ENCODE measurements at places on chromosomes 16 and 17.

DNA sequence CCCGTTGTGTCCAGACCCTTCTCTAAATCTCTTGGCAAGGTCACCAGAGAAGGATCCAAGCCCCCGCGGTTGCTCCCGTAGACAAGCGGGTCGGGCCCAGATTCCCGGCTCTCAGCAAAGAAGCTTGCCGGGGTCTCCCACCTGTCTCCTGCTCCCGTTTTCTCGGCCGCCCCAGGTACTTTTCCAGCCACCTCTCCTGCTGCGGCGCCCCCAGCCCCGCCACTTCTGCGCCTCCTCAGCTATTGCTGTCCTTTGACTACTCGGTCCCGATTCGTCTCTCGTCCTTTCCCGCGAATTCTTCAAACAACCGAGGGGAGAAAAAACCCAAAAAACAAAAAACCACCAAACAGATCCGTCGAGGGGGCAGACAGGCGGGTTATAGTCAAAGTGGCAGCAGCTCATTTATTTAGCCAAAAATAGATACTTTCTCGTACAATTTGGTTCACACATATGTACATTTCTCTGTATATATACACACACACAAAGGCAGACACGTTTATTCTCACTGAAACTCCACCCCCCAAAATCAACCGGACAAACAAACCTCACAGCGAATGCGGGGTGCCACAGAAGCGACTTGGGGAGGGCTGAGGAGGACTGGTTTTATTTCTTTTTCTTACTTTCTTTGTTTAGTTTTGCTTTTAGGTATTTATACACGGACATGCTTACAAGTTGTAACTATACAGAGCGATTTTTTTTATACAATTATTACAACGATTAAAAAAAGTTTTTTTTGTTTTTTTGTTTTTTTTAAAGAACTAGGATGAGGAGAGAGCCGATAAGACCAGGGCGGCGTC, 3.5 kb downstream of the IRX3 start:
- no peak for DNase-seq

DNA sequence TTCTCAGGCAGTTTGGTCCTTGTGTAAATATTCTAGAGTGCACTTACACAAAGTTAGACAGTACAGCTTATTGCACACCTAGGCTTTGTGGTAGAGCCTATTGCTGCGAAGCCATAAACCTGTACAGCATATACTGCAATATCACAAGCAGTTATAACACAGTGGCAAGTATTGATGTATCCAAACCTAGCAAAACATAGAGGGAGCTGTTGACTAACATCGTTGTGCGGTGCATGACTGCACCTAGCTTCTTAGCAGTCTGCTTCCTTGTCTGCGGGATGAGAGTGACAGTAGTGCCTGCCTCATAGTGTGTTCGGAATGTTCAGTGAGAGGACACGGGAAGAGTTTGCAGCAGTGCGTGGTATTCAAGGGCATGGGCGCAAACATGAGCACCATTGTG, 78.9 kb downstream of the MPRIP start:
- DNase-seq = no peak

DNA sequence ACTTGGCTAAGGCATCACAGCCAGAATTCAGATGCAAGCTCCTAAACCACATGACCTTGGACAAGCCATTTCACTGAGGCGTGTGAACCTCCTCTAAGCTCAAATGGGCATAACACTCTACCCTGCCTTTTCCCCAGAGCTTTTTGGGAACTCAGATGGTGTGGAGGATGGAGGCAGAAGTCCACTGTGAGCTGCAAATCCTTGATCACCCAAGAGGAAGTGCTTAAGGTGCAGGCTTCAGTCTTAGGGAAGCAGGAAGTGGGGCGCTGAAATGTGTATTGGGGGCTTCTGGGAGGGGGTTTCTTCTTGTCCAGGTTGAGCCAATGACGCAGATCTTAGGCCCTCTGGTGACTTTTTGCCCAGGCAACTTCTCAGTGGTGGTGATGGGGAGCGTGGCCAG, 12.9 kb downstream of the CIITA start:
- no peak for DNase-seq

DNA sequence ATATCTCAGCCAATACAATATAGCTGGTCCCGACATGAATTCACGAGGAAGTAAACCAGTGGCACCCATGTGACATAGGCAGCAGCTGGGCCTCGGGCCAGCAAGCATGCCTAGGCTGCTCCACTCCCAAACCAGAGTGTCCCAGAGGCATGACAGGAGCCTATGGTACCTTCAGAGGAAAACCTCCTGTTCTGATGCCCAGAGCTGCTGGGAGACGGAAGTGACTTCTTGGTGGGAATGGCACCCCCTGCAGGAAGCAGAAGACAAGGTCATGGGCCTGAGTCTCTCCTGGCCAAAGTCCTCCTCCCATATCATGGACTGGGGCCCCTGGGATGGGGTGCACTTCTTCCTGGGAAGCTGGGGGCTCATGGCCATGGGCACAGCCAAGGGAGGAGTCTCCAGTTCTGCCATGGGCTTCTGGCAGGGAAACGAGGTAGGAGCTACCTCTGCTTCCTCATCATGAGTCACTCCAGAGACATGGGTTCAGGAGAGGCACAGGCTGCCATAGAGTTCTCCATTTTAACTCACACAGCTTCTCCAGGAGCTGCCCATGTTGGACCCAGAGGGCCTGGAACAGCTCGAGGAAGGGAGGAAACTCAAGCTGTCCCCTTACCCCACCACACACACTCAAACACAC, 13.4 kb downstream of the FBF1 start:
- no peak for DNase-seq

GRCh38 chr16:82405736-82406135, 221.0 kb upstream of the CDH13 start:
- no peak for DNase-seq

DNA sequence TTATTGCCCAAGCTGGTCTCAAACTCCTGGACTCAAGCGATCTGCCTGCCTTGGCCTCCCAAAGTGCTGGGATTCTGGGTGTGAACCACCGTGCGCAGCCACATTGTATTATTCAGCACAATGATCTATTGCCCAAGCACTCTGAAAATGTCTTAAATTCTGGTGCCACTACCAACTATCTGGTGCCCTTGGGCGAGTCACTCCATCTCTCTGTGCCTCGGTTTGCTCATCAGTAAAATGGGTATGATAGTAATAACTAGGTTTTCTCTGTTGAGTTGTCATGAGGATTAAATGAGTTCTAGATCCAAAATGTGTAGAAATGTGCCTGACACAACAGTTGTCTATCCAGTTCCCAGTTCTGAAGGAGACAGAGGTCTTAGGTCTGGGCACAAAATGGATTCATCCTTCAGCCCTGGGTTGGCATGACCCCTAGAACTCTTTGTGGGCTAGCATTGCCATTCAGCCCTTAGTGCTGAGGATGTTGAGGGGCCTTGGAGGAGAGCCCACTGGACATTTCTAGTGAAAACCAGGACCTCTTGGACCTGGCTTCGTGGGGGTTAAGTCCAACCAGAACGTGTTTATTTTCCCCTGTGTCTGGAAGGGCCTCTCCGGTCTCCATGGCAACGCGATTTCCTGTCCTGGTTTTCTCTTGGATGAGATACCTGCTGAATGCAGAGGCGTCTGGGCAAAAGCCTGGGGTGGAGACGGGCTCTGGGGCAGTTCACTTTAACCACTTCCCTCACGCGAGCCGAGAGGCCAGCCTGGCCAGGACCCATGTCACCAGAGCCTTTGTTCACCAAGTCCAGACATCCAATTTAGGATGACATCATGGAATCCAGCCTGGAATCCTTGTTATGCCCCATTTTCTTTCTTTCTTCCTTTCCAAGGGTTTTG, 43.7 kb upstream of the TNRC6A start:
- peak; percentile 39 for DNase-seq

DNA sequence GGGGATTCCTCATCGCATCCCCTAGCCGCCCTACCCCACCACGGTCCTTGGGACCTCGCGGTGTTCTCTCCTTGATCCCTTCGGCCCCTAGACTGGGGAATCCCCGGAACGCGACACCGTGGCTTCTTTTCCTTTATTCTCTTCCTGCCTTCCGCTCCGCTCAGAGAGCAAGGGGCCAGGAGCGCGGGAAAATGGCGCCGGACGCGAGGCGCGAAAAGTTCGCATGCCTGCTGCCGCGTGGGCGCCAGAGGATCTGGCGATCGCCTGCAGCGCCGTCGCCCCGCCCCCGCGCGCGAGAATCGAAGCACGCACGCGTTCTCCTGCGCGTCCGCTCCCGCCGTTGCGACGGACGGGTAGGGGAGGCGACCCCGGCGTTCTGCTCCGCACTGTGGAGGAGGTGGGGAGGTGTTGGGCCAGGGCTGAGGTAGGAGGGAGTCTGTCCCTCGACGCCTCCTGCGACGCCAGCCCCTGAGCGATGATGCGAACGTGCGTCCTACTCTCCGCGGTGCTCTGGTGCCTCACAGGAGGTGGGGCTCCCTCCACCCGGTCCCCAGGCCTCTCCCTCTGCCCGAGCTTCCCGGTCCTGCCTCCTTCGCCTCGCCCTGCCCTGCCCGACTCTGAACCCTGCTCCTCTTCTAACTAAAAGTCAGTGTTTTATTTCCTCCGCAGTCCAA, at the start of gene ZPBP2:
TSS of gene ZPBP2 (plus strand) at position 323 of the 674 bp plus-strand sequence. CDS start at position 476, 153 bp downstream.
- DNase-seq = no peak

DNA sequence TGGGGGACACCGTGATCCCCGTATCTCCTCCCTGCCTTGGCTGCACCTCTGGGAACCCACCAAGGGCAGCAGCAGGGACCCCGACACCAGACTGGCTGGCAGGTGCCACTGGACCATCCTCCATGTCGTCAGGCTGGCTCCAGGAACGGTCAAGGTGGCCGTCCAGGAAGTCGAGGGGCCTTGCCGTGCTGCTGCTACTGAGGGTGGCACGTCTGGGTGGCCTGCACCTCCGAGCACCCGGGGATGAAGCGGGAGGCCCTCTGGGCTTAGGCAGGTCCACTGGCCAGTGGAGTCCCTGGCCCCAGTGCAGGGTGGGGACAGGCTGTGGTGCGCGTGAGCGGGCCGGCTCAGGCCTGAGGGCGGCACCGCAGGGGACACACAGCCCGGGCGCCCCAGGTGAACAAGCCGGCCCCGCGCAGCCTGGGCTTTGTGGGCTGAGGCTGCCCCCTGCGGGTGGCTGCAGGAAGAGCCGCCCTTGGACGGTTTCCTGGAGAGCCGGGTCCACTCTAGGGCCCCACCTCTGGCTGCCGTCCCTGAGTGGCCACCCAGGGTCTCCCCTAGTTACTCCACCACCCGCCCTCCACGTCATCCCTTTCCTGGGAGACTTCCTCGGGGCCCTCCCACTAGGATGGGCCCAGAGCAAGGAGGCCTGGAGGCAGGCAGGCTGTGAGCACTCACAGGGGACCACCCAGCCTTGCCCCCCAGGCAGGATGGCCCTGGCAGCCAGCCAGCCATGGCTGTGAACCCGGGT, 42.8 kb upstream of the ZC3H18 start:
- no peak for DNase-seq

DNA sequence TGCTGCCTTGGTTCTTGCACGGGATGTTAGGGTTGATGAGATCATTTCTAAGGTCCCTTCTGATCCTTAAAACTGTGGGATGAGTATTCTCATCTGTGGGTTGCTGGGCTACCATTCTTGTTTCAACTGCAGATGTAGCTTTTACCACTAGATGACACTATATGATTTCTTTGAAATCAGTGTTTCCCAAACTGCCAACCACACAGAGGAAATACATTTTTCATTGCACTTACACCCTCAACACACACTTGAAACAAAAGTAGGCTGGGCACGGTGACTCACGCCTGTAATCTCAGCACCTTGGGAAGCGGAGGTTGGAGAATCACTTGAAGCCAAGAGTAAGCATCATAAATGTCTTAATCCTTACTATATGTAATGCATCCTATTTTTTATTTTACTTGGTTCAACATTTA, 15.3 kb downstream of the LCMT1 start:
- DNase-seq = peak; percentile 36

GRCh38 chr16:66473654-66474519, 46.8 kb downstream of the BEAN1 start:
- peak; percentile 21 for DNase-seq

DNA sequence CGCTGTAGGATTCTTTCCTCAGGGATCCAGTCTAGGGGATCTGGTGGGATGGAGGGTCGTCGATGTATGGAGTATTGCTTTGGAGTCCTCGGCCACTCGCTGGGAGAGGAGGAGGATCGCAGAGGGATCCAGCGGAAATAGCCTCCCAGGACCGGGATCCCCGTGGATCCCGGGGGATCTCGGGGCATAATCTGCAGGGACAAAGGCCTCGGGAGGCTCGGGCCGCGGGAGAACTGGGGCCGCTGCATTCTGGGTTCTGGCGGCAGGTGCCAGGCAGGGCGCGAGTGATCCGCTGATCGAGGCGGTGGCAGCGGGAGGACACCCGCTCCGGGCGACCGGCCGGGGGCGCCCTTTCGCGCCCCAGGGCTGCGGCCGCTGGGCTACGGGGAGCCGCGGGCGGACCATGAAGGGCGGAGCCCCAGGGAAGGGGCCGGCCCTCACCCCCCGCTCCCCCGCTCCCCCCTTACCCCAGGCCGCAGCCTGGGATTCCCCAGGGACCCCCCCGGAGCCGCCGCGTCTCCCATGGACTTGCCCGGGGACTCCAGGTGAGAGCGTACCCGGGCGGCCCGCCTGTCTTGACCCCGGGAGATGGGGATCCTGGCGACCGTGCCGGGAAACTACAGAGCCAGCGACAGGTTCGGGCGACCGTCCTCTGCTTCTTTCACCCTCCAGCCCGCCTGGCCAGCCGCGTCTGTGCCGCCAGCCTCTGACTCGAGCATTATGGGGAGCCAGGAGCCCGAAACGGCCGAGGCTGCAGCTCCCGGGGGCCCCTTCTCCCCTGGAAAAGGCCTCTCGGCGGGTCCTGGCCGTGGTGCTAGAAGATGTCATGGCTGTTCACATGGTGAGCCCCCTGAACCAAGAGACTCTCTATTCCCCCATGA, 604 bp downstream of the PRR14 start:
- no peak for DNase-seq

- no peak for DNase-seq
Observed at GRCh38 chr17:63024716-63025115, 58.7 kb downstream of the TANC2 start.

DNA sequence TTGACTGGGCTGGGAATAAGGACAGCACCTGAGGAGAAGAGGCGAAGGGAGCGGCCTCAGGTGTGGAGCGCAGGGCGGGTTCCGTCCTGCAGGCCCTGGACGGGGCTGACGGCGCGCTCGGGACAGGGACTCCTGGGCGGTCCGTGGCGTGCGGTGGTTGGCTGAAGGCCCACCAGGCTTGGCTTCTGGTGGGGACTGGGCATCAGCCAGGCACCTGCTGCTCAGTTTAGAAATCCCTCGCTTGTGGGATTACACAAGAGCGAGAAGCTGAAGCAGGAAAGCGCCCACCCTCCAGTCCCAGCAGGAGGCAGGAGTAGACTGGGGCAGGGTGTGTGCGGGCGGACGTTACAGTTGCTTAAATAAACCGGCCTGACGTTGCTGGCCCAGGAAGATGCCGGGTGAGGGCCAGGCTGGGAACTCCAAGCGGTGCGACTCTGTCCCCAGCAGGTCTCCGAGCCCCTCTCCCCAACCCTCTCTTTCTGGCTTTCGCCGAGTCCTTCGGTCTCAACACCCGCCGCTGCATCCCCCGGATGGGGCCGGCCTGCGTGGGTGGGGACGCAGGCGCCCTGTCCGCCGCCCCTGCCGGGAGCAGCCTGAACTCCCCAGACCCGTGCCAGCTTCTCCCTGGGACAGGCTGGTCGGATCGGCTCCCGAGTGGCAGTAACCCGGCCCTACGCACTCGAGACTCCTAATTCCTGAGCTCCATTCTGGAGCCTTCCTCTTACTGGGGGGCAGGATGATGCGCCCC, 639 bp downstream of the MIF4GD start:
- DNase-seq = no peak

DNA sequence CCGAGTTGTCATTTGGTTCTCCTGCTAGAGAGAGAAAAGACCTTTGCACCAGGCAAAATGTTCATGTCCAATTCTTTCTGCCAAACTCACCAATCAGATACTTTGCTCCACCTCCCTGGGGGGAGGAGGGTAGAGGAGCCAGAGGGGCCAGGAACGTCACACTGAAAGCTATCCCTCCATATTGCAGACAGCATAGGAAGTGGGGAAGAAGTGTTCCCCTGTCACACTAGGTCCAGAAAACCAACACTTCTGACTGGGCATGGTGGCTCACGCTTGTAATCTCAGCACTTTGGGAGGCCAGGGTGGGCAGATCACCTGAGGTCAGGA, 9.5 kb downstream of the HSD17B2 start:
- DNase-seq = no peak

Data from NCI-H2029 treated with DMSO at 0.1 percent for 48 hours (cell line).